ENCODE measurements at places on chromosomes 2 and 18. TPM values are rescaled to one million over a fixed set of nuclear protein-coding genes. Genes with fewer than 3 reads are reported as not detected.

The GRB14 gene
- 2.7 TPM for total RNA-seq

DNA sequence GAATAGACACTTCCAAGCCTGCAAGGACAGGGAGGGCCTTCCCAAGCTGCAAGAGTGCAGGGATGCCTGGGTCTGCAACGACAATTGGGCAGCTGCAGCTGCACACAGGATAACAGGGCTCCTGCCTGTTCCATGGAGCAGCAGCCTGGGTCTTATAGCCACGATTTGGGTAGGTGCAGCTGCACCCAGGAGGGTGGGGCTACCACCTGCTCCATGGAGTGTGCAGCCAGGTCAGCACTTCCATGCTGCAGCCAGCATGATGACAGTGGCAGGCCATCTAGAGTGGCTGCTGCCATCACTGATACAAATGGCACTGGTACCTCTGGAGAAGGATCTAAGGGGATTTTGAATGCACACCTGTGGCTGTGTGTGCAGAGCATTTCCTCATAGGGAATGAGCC, 528.5 kb downstream of the DSC3 start:
- no peak for DNase-seq

DNA sequence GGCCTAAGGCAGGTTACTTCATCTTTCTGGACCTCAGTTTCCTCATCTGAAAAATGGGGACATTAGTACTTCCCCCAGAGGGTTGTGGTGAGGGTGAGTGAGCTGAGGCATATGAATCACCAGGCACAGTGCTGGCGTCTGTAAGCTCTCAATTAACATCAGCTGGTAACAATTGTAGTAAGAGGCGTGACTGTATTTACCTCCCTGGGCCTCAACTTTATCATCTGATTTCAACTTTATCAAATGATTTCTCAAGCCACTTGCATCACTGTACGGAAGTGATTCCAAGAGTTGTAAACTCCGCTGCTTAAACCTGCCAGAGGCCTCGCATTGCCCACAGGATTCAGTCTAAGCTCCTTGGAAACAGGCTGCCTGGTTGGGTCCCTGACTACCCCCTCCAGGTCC, 53.6 kb upstream of the PKDCC start:
- DNase-seq = no peak

GRCh38 chr2:29697181-29697580, 224.2 kb downstream of the ALK start:
- DNase-seq = no peak

GRCh38 chr2:233416706-233417105, 62.4 kb downstream of the DGKD start:
- DNase-seq = no peak

Measured in psoas muscle (tissue), 8 donors.